ENCODE measurements at places on chromosomes 12 and 14.
A peak's percentile ranks its signal among the peaks of the same experiment; 100 is the strongest.

GRCh38 chr12:916240-916639 lies 33.3 kb downstream of the RAD52 start:
- DNase-seq: no peak

GRCh38 chr14:53047307-53048069 lies 96.6 kb upstream of the FERMT2 start:
- no peak for DNase-seq

DNA sequence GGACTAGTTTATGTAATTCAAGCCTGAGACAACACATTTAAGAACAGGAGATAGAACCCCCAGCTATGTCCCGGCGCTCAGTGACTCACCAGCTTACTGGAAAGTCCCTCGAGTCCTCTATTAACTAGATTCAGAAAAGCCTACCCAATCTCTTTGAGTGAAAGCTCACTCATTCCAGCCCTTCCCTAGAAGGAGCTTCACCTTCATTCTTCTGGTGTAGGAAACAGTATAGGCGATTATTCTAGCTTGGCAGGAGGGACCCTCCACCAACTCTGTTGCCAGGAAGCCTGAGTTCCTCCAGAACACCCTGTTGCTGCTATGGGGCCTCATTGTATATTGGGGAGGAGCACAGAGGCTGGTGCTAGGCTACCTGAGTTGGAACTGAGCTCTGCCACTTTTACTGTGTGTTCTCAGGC lies 57.2 kb upstream of the AEBP2 start:
- peak; percentile 37 for DNase-seq

GRCh38 chr14:99078426-99078825 lies 193.6 kb downstream of the BCL11B start:
- DNase-seq: no peak

DNA sequence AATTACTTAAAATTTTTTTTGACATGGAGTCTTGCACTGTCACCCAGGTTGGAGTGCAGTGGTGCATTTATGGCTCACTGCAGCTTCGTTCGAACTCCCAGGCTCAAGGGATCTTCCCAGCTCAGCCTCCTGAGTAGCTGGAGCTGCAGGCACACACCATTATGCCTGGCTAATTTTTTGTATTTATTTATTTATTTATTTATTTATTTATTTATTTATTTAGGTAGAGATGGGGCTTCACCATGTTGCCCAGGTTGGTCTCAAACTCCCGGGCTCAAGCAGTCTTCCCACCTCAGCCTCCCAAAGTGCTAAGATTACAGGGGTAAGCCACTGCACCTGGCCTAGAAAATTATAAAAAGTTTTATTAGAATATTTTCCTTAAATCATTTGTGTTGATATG lies 73.6 kb downstream of the DACT1 start:
- DNase-seq: no peak
